Activated CD8-positive, alpha-beta T cell treated with anti-CD3 and anti-CD28 coated beads for 36 hours (primary cell): ENCODE measurements at places on chromosomes 7 and 10. TPM values are rescaled to one million over a fixed set of nuclear protein-coding genes. Genes with fewer than 3 reads are reported as not detected.

The VTI1A gene
- 29.4 TPM for total RNA-seq

The FRG2B gene
- total RNA-seq: not detected

The OGA gene
- 125 TPM for total RNA-seq

- DNase-seq: no peak
- peaks cover 7% of the 10 kb centered on the region for H3K27me3 ChIP-seq
- no peaks in the 10 kb centered on the region for H3K4me1 ChIP-seq
These were observed 12.4 kb upstream of the TCERG1L start for GRCh38 chr10:131323880-131324279.

- peaks cover 9% of the 10 kb centered on the region for H3K27me3 ChIP-seq
- H3K4me1 ChIP-seq: no peaks in the 10 kb centered on the region
- DNase-seq: no peak
- no peaks in the 10 kb centered on the region for H3K36me3 ChIP-seq
These were observed 6.9 kb upstream of the GNG11 start for GRCh38 chr7:93914581-93915066.

The C10orf62 gene
- total RNA-seq: not detected

The CALHM3 gene
- total RNA-seq: not detected

DNA sequence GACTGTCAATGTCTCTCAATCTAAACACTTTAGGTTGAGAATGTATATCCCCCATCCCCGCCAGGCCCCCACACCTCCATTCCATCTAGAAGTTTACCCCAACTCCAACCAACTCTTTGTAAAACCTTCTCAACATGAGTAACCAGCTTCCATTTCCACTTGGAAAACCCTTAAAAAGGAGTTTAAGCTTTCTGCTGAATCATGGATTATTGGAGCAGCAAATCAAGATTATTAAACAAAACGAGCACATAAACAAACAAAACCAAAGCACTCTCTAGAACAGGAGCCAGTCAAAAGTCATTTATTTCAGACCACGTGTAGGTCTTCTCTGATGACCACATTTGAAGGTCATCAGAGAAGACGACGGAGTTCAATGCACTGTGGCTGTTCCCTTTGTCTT lies 213.5 kb downstream of the FANK1 start:
- no peak for DNase-seq
- no peaks in the 10 kb centered on the region for H3K36me3 ChIP-seq
- peaks cover 2% of the 10 kb centered on the region for H3K27me3 ChIP-seq
- no peak overlapping the region for H3K27ac ChIP-seq
- no peak overlapping the region for H3K4me3 ChIP-seq
- no peaks in the 10 kb centered on the region for H3K4me1 ChIP-seq

The RBP4 gene
- not detected for total RNA-seq

The RTKN2 gene
- 1.4 TPM for total RNA-seq

GRCh38 chr7:45057878-45058277 lies 30.9 kb downstream of the NACAD start:
- peaks cover 69% of the 10 kb centered on the region for H3K4me1 ChIP-seq
- no peak for DNase-seq
- no peaks in the 10 kb centered on the region for H3K27me3 ChIP-seq
- peaks cover 33% of the 10 kb centered on the region for H3K36me3 ChIP-seq
- H3K27ac ChIP-seq: no peak overlapping the region

The ACHE gene
- not detected for total RNA-seq

DNA sequence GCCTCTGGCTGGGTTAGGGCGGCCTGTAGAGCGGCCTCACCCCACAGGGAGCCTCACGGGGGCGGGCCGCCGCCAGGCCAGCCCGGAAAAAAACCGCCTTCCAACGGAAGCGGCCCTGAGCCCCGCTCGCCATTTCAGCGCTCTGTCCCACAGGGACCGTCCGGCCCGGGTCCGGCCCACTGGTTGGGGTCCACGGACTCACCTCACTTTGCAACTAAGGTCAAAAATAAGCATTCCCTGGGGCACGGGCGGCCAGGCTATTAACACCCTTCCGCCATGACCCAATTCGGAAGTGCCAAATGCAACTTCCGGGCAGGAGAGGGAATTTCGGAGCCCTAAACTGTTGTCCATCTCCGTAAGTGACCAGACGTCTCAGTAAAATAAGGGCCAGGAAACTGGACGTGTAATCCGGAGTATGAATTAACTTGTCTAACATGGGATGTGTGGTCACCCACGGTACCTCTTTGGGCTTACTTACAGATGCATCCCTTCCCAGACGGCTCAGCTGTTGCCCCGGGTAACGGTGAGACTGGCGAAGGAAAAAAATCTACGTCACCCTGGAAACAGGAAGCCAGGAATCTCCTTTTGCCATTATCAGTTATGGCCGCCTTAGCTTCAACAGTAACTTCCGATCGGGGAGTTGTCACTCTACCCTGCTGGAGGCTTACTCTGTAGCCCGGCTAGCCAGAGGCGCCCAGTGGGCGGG lies at the start of gene BBIP1:
Gene BBIP1 (minus strand): TSS at position 538 of the 706 bp plus-strand sequence. CDS start 1,023 bp downstream, outside the sequence.
- H3K27ac ChIP-seq: peak within 1 kb of the TSS; percentile 98
- peaks cover 39% of the 10 kb centered on the region for H3K4me1 ChIP-seq
- DNase-seq: no peak
- no peaks in the 10 kb centered on the region for H3K27me3 ChIP-seq
- peak within 1 kb of the TSS; percentile 87 for H3K4me3 ChIP-seq

- peaks cover 18% of the 10 kb centered on the region for H3K4me1 ChIP-seq
- no peaks in the 10 kb centered on the region for H3K27me3 ChIP-seq
- H3K36me3 ChIP-seq: no peaks in the 10 kb centered on the region
- H3K4me3 ChIP-seq: no peak overlapping the region
- H3K27ac ChIP-seq: peak overlapping the region; percentile 22
- DNase-seq: no peak
These were observed 5.2 kb upstream of the PRDX3 start for GRCh38 chr10:119183664-119184412.

- H3K4me1 ChIP-seq: no peaks in the 10 kb centered on the region
- no peak for DNase-seq
- H3K36me3 ChIP-seq: no peaks in the 10 kb centered on the region
These were observed 43.0 kb upstream of the SHTN1 start for GRCh38 chr10:117047947-117048346.

The ZNF37A gene
- total RNA-seq: 22.6 TPM

The OR2A5 gene
- total RNA-seq: not detected

The LLCFC1 gene
- not detected for total RNA-seq

The DMBT1 gene
- not detected for total RNA-seq

The RPP30 gene
- 55.8 TPM for total RNA-seq

DNA sequence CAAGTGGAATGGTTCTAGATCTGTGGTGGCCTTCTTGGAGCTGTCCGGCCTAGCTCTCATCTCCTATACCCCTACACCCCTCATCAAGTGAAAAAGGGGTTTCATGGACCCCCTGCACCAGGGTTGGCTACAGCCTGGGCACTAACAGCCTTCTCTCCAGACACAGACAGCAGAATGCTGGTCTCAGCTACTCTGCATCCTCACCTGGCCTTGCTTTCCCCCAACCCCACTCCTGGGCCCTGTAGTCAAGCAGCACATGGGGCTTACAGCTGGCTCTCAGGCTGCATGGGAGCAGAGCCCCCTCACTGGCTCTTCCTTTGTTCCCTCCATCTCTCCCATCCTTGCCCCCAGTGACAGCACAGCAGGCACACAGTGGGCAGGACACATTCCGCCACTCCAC lies 20.8 kb upstream of the TMEM273 start:
- H3K4me3 ChIP-seq: no peak overlapping the region
- H3K27ac ChIP-seq: no peak overlapping the region
- H3K27me3 ChIP-seq: peaks cover 25% of the 10 kb centered on the region
- H3K36me3 ChIP-seq: no peaks in the 10 kb centered on the region

The GRM8 gene
- total RNA-seq: not detected

- no peak for DNase-seq
- no peaks in the 10 kb centered on the region for H3K27me3 ChIP-seq
- H3K4me1 ChIP-seq: no peaks in the 10 kb centered on the region
- no peak overlapping the region for H3K27ac ChIP-seq
- H3K36me3 ChIP-seq: no peaks in the 10 kb centered on the region
These were observed 81.3 kb downstream of the ADAM22 start for GRCh38 chr7:88015309-88015708.

The NYAP1 gene
- 0.38 TPM for total RNA-seq

The FBXL13 gene
- 0.96 TPM for total RNA-seq

GRCh38 chr7:143954135-143954534 lies 509 bp upstream of the OR2F1 start:
- peaks cover 19% of the 10 kb centered on the region for H3K27me3 ChIP-seq
- no peaks in the 10 kb centered on the region for H3K4me1 ChIP-seq
- no peak overlapping the region for H3K27ac ChIP-seq
- H3K36me3 ChIP-seq: no peaks in the 10 kb centered on the region
- DNase-seq: no peak

GRCh38 chr7:89780291-89780690 lies 374.0 kb upstream of the STEAP1 start:
- no peaks in the 10 kb centered on the region for H3K4me1 ChIP-seq
- H3K27me3 ChIP-seq: no peaks in the 10 kb centered on the region
- no peak overlapping the region for H3K4me3 ChIP-seq
- H3K36me3 ChIP-seq: no peaks in the 10 kb centered on the region
- no peak overlapping the region for H3K27ac ChIP-seq

The GPER1 gene
- 0.16 TPM for total RNA-seq

GRCh38 chr7:157337316-157338149 lies 729 bp downstream of the DNAJB6 start:
- H3K4me3 ChIP-seq: peak overlapping the region; percentile 85
- peaks cover 4% of the 10 kb centered on the region for H3K27me3 ChIP-seq
- DNase-seq: peak; percentile 79
- peaks cover 37% of the 10 kb centered on the region for H3K4me1 ChIP-seq
- peak overlapping the region; percentile 95 for H3K27ac ChIP-seq
- H3K36me3 ChIP-seq: peaks cover 23% of the 10 kb centered on the region

The C10orf53 gene
- not detected for total RNA-seq

- no peak overlapping the region for H3K4me3 ChIP-seq
- no peaks in the 10 kb centered on the region for H3K36me3 ChIP-seq
- DNase-seq: peak; percentile 3
- H3K27me3 ChIP-seq: peaks cover 3% of the 10 kb centered on the region
- H3K27ac ChIP-seq: no peak overlapping the region
These were observed 208.6 kb upstream of the CCDC6 start for GRCh38 chr10:60114765-60115586.

DNA sequence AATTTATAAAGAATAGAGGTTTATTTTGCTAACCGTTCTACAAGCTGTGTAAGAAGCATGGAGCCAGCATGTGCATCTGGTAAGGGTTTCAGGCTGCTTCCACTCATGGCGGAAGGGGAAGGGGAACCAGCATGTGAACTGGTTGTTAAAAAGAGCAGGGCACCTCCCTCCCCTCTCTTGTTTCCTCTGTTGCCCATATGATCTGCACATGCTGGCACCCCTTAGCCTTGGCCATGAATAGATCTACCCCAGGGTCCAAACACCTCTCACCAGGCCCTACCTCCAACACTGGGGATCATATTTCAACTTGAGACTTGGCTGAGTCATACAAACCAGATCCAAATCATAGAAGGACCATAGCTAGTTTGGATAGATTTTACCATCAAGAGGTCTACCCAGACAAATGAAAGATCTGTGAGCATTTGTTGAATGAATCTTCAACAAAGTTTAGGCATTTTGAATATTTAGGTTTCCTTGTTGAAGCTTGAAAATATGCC lies 36.0 kb upstream of the NRP1 start:
- no peak overlapping the region for H3K4me3 ChIP-seq
- no peak overlapping the region for H3K27ac ChIP-seq
- peaks cover 6% of the 10 kb centered on the region for H3K4me1 ChIP-seq

- H3K36me3 ChIP-seq: no peaks in the 10 kb centered on the region
- H3K27me3 ChIP-seq: peaks cover 1% of the 10 kb centered on the region
- DNase-seq: no peak
- no peak overlapping the region for H3K4me3 ChIP-seq
- H3K4me1 ChIP-seq: peaks cover 8% of the 10 kb centered on the region
These were observed 172.5 kb downstream of the BUB3 start for GRCh38 chr10:123326674-123327073.

DNA sequence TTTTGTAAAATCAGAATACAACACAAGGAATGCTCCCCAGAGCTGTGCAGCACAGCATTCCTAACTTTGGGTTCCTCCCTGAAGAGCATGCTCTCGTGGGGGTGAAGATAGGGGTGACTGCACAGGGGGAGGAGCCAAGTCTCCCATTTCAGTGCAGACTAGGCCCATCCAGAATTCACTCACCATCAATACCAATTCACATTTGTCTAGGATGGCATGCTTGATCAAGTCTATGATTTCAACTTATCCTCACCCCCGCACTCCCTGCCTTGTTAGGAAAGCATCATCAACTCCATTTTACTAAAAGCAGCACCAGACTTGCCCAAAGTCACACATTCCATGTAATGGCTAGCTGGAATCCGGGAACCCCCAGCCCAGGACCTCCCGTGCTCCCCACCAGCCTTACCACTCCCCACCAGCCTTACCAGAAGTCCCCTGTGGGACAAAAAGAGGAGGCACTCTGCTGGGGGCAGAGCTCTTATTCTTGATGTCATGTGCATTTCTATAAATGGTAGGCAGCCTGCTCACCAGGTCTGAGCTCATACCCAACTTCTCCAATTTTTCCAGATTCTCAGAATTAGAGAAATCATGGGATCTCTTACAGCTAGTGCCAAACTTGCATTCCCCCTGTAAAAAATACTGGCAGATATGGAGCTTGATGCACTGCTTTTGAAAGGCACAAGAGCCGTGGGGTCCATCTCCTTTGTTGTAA lies 6.2 kb downstream of the PARP12 start:
- no peaks in the 10 kb centered on the region for H3K27me3 ChIP-seq
- no peak overlapping the region for H3K4me3 ChIP-seq
- H3K36me3 ChIP-seq: peaks cover 29% of the 10 kb centered on the region
- DNase-seq: no peak
- H3K27ac ChIP-seq: no peak overlapping the region

The ALDH18A1 gene
- 119 TPM for total RNA-seq

The CCDC186 gene
- total RNA-seq: 10.5 TPM

DNA sequence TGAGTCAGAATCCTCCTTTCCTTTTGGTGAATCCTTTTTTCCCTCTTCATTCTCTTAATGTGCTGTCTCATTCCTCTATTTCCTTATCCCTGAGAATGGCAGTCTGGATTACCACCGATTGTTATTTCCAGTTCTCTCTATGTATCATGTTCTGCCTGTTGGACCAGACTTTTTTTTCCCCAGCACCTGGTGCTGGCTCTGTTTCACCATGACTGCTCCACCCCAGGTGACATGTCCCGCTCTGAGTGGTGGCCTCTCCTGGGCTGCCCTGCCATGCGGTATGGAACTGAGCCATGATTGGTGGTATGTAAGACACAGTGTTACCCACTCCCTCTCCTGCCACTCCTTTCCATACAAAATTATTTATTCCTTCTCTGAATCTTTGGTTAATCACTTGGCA lies 399.9 kb downstream of the GATA3 start:
- H3K36me3 ChIP-seq: no peaks in the 10 kb centered on the region
- H3K27ac ChIP-seq: no peak overlapping the region
- H3K27me3 ChIP-seq: peaks cover 5% of the 10 kb centered on the region
- peaks cover 7% of the 10 kb centered on the region for H3K4me1 ChIP-seq
- DNase-seq: no peak
- no peak overlapping the region for H3K4me3 ChIP-seq

- H3K4me3 ChIP-seq: no peak overlapping the region
- no peak overlapping the region for H3K27ac ChIP-seq
- H3K4me1 ChIP-seq: peaks cover 27% of the 10 kb centered on the region
- peaks cover 93% of the 10 kb centered on the region for H3K27me3 ChIP-seq
- H3K36me3 ChIP-seq: peaks cover 2% of the 10 kb centered on the region
- no peak for DNase-seq
These were observed 5.7 kb downstream of the DLX5 start for GRCh38 chr7:97018791-97019531.
